GM04504 (cell line): ENCODE measurements at places on chromosomes 5 and 9.

DNA sequence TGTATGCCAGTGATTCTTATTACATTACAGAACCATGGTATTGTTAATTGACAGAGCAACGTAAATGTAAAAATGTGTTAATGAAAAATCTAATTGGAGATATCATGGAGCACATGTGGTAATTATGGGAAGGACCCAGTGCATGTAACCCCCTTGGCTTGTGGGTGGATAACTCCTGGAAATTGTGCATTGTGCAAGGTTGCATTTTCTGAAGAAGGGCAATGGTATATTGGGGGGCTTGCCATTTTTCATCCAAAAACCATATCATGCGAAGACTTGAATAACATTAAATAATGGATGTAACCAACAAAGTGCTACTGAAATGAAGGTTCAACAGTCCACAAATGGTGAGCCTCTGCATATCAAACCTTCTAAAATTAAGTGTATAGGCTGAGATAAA lies 47.6 kb downstream of the BASP1 start:
- DNase-seq: no peak

DNA sequence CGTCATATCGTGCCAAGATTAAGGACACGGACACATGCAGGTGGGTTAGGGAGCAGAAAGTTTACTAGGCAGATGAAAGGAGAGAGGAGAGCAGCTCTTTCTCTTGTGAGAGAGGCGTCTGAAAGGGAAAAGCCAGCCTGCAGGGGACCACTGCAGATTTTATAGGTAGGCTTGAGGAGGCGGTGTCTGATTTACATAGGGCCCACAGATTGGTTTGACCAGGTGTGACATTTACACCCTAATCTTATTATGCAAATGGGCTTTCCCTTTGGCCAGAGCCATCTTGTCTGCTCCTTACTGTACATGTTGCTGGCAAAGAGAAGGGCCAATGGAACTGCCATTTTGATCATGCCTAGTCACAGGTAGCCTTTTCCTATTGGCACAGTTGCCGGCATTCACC lies 137.2 kb upstream of the TAF11L2 start:
- DNase-seq: no peak

DNA sequence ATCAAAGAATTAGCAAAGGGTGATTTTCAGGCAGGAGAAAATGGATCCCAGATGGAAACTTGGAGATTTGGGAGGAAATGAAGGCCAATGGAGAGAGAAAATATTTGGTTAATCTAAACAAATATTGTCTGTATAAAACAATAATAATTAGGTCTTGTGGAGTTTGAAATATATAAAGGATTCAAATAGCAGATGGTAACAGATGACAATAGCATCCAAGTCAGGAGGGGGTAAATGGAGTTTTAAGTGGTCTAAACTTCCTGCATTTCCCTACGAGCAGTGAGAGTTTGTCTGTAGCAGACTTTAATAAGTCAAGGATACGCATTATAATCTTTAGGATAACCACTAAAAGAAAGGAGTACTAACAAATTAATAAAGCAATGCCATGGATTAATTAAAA lies 49.0 kb upstream of the GGTA1 start:
- DNase-seq: no peak

- DNase-seq: no peak
These were observed 15.6 kb downstream of the WWC1 start for GRCh38 chr5:168307022-168307421.

DNA sequence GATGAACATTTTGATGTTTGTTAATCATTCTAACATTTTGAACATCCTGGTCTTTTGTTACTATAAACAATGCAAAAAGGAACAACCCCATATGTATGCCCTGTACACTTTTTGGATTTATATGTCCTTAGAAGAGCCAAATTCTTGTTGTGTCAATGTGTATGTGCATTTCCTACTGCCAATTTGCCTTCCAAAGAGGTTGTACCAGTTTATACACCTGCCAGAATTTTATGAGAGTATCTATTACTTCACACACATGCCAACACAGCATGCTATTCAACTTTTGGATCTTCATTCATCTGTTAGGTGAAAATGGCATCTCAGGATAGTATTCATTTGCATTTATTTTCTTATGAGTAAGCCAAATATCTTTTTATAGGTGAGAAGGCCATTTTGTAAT lies 162.0 kb upstream of the SEMA6A start:
- no peak for DNase-seq

DNA sequence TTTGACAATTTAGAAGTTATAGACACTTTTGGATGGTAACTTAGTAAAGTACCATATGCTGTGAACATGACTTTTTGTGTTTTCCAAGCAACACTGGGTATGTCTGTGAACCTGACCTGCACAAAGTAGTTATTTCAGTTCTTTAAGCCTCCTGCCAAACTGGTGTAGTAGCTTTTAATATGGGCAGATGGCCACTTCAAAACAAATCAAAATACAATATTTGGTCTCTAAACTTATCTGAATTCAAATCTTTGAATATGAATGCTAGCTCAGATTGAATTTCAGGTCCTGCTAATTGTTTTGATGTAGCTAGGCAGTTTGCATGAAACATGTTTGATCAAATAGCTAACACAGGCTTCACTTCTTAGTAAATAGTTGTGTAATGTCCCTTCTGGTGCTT lies 1176.7 kb upstream of the CDH9 start:
- DNase-seq: no peak

GRCh38 chr5:65563777-65564176 lies 681 bp downstream of the PPWD1 start:
- DNase-seq: no peak

GRCh38 chr5:135119481-135119880 lies 85.5 kb upstream of the PITX1 start:
- DNase-seq: no peak

- DNase-seq: no peak
These were observed 124.5 kb downstream of the PDE4D start for GRCh38 chr5:59769041-59769360.

DNA sequence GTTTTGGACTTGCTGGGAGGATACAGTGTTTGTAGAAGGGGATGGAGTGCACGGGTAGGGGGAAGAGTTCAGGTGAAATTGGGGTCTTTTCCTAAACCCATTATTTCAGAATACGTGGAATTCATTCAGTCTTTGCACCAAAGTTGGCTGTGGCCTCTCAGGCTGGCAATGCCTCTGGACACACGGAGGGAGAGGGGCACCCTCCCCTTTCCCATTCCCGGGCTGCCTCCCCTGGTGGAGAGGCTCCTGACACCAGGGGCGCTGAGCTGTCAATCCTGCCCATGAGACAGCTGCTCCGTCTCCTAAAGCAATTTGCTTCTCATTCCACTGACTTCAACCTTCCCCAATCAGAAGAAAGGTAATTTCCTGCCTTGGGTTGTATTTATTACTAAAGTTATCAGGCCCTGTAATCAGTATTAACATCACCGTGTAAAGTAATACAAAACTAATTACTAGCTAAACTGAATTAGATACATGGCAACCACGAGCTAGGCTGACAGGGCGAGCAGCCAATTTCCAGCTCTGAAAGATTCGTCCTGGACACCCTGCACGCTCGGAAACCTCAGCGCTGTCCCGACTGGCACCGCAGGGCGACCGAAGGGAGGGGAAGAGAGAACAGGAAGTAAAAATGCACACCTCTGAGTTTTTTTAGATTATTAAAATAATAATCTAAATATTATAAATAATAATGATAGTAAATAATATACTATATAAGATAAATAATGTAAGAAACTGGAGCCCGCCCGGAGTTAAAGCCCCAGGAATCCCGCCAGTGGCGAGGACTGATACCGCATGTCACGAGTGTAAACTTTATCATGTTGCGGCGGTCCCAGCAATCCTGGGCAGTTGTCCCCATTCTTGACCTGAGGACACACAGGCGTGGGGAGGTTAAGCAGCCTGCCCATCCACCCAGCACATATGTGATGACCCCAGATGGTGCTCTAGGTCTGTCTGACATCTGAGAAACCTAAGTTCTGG lies 6.9 kb upstream of the OLFM1 start:
- no peak for DNase-seq

- DNase-seq: no peak
These were observed 27.3 kb downstream of the ANP32B start for GRCh38 chr9:98010445-98010844.

DNA sequence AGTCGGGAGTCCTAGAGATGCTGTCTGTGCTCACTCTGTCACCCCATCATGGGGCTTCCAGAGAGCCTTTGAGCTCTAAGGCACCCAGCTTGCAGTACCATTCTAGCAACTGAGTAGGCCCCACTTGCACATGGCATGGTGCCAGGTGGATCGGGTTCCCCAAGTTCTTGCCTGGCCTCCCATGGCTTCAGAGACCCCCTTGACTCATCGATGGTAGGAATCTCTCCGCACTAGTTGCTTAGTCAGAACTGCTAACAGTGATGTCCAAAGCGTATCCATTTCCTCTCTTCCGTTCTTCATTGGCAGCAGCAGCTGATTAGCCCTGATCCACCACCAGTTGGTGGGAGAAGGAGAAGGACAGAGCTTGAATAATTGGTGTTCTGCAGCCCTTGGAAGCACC lies 70.3 kb upstream of the RARS1 start:
- no peak for DNase-seq

DNA sequence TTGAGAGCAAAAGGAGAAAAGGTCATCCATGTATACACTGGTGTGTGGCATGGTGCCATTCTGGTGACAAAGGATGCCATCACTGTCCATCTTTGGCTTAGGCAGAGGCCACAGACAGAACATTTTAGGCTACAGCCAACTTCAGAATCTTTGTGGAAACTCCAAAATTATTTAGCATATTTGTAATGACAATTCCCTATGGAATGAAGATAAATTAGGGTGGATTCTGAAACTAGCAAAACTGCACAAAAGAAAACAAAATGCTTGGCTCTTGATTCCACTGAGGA lies 92.5 kb downstream of the FBXW11 start:
- no peak for DNase-seq

GRCh38 chr9:73146111-73146815 lies 5.4 kb upstream of the ANXA1 start:
- no peak for DNase-seq

DNA sequence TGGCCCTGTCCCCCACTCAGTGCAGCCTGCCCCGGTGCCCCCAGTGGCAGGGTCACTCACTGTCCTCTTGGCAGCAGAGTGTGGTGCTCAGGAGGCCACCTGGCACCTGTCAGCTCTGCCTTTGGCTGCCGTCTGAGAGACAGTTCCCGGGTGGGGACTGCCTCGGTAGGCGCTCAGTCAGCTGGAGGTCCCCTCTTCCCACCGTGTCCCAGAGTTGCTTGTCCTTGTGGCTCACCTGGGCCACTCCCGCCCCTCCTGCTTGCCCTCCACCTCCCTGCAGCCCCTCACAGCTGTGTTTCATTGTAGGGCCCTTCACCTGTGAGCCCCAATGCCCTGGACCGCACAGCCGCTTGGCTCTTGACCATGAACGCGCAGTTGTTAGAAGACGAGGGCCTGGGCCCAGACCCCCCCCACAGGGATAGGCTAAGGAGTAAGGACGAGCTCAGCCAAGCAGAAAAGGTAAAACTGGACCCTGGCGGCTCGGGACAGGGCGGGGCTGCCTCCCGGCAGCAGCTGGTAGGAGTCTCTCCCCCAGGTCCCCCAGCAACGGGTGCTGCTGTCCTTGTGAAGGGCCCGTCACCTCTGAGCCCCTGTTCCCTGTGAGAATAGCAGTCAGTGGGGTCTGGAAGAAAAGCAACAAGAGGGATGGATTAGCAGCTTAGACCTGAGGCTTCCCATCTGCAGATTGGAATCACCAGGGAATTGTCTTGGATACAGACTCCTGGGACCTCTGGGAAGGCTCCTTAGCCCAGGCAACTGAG lies 122.7 kb downstream of the DAB2IP start:
- no peak for DNase-seq

GRCh38 chr5:16140417-16140816 lies 39.2 kb downstream of the MARCHF11 start:
- DNase-seq: no peak

- no peak for DNase-seq
These were observed 41.2 kb upstream of the TMEM250 start for GRCh38 chr9:136159851-136160250.

DNA sequence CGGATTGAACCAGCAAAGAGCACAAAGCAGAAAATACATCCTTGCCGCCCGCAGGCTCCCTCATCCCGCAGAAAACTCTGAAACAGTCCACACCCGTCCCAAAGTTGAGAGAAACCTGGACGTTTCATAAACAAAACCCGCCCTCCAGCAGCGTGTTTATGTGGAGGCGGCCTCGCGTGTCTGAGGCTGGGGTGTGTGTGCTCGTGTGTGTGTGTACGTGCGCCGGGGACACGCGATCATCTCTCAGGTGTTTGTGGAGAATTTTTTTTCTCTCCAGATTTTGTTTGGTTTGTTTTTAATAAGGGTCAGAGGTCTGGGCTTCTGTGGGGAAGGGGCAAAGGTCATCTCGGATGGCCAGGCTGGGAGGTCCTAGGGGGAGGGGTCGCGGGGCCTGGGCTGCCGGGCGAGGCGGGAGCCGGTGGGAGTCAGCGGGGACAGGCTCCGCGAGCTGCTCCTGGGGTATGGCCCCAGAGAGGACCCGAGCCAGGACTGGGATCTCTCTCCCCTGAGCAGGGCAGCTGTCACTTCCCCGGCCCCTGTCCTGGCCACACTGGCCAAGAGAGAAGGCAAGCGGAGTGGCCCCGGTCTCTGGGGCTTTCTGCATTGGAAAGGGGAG lies 206.4 kb downstream of the C9orf50 start:
- DNase-seq: no peak

DNA sequence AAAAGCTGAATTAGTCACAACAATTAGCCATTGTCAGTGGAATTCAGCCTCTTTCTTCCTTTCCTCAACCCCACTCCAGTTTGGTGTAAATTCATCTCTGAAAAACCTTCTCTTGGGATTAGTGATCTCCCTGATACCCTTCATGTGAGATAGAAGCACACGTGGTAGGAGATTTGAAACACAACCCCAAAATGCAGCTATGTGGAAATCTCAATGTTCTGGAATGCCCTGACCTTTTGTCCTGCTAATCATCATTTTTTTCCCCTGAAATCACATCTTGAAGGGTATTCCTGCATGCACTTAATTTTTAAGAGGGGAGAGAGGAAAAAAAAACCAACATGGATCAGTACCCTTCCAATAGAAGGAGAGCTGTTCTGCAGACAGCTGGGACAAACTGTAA lies 612.6 kb downstream of the EBF1 start:
- no peak for DNase-seq

DNA sequence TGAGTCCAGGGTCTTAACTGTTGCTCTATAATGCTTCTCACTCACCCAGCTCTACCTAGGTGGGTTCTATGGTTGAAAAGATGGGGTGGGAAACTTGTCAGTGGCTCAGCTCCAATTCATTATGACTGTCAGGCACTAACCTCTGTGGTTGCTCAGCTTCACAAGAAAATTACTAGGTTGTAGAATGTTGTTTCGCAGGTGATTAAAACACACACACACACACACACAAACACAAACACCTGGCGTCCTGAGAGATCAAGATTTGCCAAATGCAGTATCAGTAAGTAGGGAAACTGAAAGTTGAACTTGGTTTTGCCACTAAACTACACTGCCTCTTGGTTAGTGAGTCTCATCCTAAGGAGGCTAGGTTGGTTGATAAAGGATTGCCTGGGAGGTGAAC lies 2.8 kb downstream of the MCCC2 start:
- no peak for DNase-seq

- DNase-seq: no peak
These were observed 132.0 kb upstream of the GRIA1 start for GRCh38 chr5:153358315-153358976.
